ENCODE measurements at places on chromosomes 12 and 14. TPM values are rescaled to one million over a fixed set of nuclear protein-coding genes. Genes with fewer than 3 reads are reported as not detected.

PHETA1 gene
- 20.5 TPM for total RNA-seq

ZDHHC22 gene
- not detected for total RNA-seq

CLEC12A gene
- 88.3 TPM for total RNA-seq

CCDC175 gene
- total RNA-seq, result 1.0 TPM

MYF6 gene
- not detected for total RNA-seq

NPC2 gene
- total RNA-seq, result 670 TPM

KRT72 gene
- not detected for total RNA-seq

ASPG gene
- 4.6 TPM for total RNA-seq

ARHGAP9 gene
- total RNA-seq, result 54.2 TPM

HOXC12 gene
- total RNA-seq, result not detected

SCNN1A gene
- total RNA-seq, result 156 TPM

GRCh38 chr12:25502596-25502995 is 50.5 kb downstream of the LMNTD1 start:
- no peak for DNase-seq
- no peaks in the 10 kb centered on the region for H3K27me3 ChIP-seq
- no peaks in the 10 kb centered on the region for H3K4me1 ChIP-seq
- no peak overlapping the region for H3K27ac ChIP-seq

GRCh38 chr12:24470050-24470449 is 478.9 kb downstream of the BCAT1 start:
- H3K36me3 ChIP-seq, result no peaks in the 10 kb centered on the region
- no peak overlapping the region for H3K4me3 ChIP-seq
- DNase-seq, result no peak

- no peak for DNase-seq
- no peaks in the 10 kb centered on the region for H3K36me3 ChIP-seq
- no peak overlapping the region for H3K27ac ChIP-seq
- peaks cover 16% of the 10 kb centered on the region for H3K27me3 ChIP-seq
- H3K4me3 ChIP-seq, result no peak overlapping the region
Measured at GRCh38 chr12:52847335-52848102, 1.3 kb downstream of the KRT78 start.

DNA sequence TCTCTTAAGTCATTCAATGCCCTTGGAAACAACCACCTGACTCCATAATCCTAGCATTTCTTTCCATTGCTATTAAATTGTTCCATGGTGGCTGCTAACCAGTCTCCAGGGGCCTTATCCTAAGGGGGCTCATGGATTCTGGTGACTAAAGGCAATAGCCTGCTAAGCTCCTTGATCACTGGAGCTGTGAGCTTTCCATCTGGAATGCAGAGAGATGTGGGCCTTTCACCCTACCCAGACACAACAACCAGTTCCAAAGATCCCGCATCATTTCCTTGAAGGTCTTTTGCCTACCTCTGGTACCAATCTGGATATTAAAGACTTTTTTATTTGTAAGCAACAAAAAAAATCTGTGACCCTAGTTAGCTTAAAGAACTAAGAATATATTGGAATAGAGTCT is 32.9 kb downstream of the NDUFA12 start:
- H3K27ac ChIP-seq, result no peak overlapping the region
- no peaks in the 10 kb centered on the region for H3K27me3 ChIP-seq
- no peak for DNase-seq

GRCh38 chr14:77249286-77249685 is 21.7 kb downstream of the NGB start:
- no peak overlapping the region for H3K27ac ChIP-seq
- H3K36me3 ChIP-seq, result no peaks in the 10 kb centered on the region
- no peak overlapping the region for H3K4me3 ChIP-seq
- H3K27me3 ChIP-seq, result peaks cover 7% of the 10 kb centered on the region
- H3K4me1 ChIP-seq, result no peaks in the 10 kb centered on the region
- peak; percentile 27 for DNase-seq

DNA sequence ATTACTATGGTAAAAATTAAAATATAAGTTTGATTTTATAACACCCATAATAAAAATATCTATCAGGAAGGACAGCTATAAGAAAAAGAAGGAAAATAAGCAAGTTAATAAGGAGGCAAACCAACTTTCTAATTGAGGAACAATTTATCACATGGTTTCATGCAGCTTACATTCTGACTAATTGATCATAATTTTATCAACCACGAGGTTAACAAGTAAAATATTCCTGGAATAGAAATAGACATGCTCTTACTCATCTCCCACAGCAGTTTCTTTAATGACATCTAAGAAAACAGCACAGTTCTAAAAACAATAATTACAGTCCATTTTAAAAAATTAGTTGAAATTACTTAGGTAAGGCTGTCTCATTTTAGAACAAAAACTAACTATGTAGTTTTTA is 130.8 kb upstream of the KRR1 start:
- H3K4me1 ChIP-seq, result no peaks in the 10 kb centered on the region
- no peak overlapping the region for H3K27ac ChIP-seq
- no peak overlapping the region for H3K4me3 ChIP-seq
- H3K27me3 ChIP-seq, result no peaks in the 10 kb centered on the region
- H3K36me3 ChIP-seq, result no peaks in the 10 kb centered on the region

GRCh38 chr14:38210587-38211216 is 3.0 kb downstream of the SSTR1 start:
- peak overlapping the region; percentile 31 for H3K27ac ChIP-seq
- peak overlapping the region; percentile 52 for H3K4me3 ChIP-seq
- peaks cover 17% of the 10 kb centered on the region for H3K4me1 ChIP-seq

- peaks cover 26% of the 10 kb centered on the region for H3K36me3 ChIP-seq
- DNase-seq, result no peak
- peak overlapping the region; percentile 81 for H3K27ac ChIP-seq
- H3K4me3 ChIP-seq, result peak overlapping the region; percentile 75
Measured at GRCh38 chr14:21070610-21071224, 613 bp downstream of the ARHGEF40 start.

DNA sequence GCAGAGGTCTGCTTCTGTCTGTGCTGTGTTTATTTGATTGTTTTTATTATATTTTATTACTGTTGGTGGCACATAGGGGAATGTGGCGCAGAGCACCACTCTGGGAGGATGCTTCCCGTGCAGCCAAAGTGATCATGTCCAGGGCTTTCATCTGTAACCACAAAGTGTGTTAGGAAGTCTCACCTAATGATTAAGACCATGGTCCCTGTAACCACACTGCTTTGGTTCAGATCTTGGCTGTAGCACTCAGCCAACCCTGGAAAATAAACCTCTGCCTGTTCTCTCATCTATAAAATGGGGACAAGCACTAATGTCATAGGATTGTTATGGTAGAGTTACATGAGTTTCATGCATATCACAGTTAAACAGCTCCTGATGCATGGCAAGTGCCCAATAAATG is 1.9 kb downstream of the RESF1 start:
- no peak for DNase-seq
- peaks cover 38% of the 10 kb centered on the region for H3K36me3 ChIP-seq
- H3K4me1 ChIP-seq, result peaks cover 51% of the 10 kb centered on the region
- peak overlapping the region; percentile 88 for H3K27ac ChIP-seq
- H3K27me3 ChIP-seq, result no peaks in the 10 kb centered on the region

- no peaks in the 10 kb centered on the region for H3K27me3 ChIP-seq
- DNase-seq, result no peak
- H3K4me1 ChIP-seq, result peaks cover 96% of the 10 kb centered on the region
- peaks cover 8% of the 10 kb centered on the region for H3K36me3 ChIP-seq
- peak overlapping the region; percentile 100 for H3K4me3 ChIP-seq
Measured at GRCh38 chr12:57839996-57840395, 6.5 kb downstream of the CTDSP2 start.

- DNase-seq, result peak; percentile 66
- peaks cover 48% of the 10 kb centered on the region for H3K4me1 ChIP-seq
- no peaks in the 10 kb centered on the region for H3K36me3 ChIP-seq
- no peak overlapping the region for H3K4me3 ChIP-seq
Measured at GRCh38 chr14:99755629-99756603, 37.3 kb upstream of the EML1 start.

- no peak overlapping the region for H3K4me3 ChIP-seq
- DNase-seq, result no peak
- H3K36me3 ChIP-seq, result peaks cover 78% of the 10 kb centered on the region
- H3K27me3 ChIP-seq, result no peaks in the 10 kb centered on the region
- H3K4me1 ChIP-seq, result peaks cover 11% of the 10 kb centered on the region
Measured at GRCh38 chr12:105214670-105215375, 21.2 kb downstream of the APPL2 start.

DNA sequence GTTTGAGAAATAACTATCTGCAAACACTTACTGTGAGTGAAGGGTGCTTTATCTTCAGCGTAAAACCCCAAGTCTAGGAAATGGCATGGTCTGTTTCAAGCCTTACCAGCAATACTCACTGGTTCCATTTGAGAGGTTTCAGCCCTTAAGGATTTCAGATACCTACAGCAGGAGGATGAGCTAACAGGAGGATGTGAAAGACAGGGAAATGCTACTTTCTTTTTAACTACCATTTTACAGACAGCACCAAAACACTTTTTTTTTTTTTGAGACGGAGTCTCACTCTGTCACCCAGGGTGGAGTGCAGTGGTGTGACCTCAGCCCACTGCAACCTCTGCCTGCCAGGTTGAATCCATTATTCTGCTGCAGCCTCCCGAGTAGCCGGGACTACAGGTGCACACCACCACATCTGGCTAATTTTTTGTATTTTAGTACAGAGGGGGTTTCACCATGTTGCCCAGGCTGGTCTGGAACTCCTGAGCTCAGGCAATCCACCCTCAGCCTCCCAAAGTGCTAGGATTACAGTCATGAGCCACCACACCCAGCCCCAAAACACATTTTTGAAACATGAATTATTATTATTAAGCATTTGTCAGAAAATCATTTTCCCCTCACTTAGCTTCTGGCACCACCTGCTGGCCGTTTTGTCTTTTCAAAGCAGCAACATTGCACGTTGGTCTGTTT is 4.6 kb downstream of the MTRFR start:
- H3K27me3 ChIP-seq, result no peaks in the 10 kb centered on the region
- peaks cover 47% of the 10 kb centered on the region for H3K4me1 ChIP-seq
- peak overlapping the region; percentile 56 for H3K27ac ChIP-seq
- H3K36me3 ChIP-seq, result peaks cover 12% of the 10 kb centered on the region
- H3K4me3 ChIP-seq, result no peak overlapping the region
- DNase-seq, result peak; percentile 68

DNA sequence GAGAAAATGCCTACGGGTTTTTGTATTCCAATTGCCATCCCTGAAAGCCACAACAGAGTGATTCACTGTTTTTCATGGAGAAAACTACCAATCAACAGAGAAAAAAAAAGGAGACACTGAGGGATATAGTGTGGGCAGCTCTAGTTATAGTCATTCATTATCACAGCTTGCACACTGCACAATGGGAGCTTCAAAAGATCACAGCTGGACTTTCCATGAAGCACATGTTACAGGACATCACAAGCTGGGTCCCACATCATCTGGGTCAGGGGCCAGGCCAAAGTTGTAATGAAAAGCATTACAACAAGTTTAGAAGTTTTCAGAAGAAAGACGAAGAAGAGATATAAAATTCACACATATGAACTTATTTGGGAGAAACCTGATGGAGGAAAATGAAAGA is 41.5 kb downstream of the RERG start:
- no peaks in the 10 kb centered on the region for H3K36me3 ChIP-seq
- H3K27ac ChIP-seq, result peak overlapping the region; percentile 50
- H3K4me1 ChIP-seq, result peaks cover 5% of the 10 kb centered on the region
- DNase-seq, result no peak

All from lower lobe of right lung (tissue), 2 donors.